ENCODE measurements at places on chromosomes 12 and 14. TPM values are rescaled to one million over a fixed set of nuclear protein-coding genes. Genes with fewer than 3 reads are reported as not detected.

- DNase-seq = no peak
Measured at GRCh38 chr14:24085215-24085614, 8.9 kb upstream of the PCK2 start.

DNA sequence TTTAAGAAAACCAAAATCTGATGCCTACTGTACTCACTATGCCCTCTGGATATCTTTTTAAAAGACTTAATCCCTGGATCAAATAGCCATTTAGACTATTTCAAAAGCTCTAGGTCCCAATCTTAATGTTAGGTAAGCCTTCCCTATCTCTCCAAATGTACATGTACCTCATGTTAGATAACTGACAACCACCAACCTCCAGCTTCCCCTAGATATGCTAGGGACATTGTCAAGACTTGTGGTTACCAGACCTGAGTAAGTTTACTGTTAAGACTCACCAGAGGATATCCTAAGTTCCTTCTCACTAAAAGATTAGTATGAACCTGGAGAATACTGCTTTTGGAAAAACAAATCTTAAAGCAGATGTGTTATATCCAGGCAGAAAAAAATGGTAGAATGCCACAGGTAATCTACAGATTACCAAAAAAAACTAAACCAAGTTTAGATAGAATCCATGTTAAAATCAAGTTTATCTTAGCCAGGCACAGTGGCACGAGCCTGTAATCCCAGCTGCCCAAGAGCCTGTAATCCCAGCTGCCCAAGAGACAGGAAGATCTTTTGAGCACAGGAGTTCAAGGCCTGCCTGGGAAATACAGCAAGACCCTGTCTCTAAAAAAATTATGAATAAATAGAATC is 9.7 kb downstream of the NAP1L1 start:
- no peak for DNase-seq

- no peak for DNase-seq
Measured at GRCh38 chr14:53767566-53767965, 189.1 kb downstream of the BMP4 start.

DNA sequence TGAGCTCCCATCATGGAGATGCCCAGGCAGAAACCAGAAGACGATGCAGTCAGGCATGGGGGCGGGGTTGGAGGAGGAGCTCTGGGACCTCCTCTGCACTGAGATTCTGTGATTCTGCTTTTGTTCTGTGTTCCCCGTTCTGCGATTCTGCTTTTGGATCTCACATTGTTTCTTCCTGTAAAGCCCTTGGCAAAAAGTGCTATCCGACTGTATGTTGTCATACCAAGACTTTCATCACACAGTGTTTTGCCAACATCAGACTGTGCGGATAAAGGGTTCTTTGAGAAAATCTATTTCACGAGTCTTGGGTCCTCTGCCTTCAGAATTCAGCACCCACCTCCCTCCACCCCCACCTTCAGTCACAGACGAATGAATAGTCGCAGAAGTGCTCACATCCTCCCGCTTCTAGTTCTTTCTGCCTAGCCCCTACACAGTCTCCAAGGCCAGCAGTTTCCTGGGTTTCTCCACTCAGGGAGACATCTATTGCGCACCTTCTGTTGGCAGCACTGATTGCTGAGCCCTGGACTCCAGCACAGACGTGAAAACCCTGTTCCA is 24.7 kb upstream of the PWP1 start:
- DNase-seq = no peak

DNA sequence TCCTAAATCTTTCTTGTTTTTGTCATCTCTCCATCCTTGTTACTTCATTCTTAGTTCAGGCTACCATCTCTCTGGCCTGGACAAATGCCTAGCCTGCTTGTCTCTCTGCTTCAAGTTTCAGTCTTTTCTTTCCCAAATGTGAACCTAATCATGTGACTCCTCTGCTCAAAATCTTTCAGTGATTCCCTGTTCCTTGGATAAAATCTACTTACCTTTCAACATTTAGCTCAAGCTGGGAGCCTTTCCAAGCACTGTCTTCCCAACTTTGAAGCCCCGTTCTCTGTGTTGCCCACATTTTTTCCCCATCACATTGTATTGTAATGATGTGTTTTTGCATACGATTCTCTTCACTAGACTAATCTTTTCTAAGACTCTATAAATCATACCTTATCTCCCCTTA is 24.7 kb downstream of the SLC7A8 start:
- DNase-seq = no peak

DNA sequence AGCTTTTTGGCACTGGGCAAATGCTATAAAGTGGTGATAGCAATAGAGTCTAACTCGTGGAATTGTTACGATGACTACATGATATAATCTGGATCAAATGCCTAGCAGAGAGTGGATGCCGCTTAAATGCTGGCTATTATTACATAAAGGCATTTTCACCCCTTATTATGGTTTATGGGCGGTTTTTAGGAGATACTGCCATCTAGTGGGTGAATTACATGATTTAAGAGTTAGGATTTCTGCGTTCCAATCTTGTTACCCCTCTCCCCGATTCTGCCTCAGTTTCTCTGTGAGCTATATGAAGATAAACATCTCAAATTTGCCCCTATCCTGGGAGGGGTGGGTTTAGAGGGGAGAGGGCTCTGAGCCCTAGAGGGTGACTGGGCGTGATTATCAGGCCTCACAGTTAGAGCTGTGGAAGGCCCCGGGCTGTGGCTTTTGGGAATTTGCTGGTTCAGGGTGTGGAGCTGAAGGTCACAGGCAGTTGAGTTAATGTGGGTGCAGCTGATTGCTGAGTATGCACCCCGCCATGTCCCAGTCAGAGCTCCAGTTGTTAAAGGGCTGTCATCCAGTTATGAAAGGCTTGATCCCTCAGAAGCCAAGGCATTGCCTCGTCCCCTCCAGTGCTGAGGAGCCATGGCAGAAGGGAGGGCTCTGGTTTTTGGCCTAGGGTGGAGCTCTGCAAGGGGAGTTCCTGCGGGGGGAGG is 14.4 kb downstream of the CLSTN3 start:
- no peak for DNase-seq

DNA sequence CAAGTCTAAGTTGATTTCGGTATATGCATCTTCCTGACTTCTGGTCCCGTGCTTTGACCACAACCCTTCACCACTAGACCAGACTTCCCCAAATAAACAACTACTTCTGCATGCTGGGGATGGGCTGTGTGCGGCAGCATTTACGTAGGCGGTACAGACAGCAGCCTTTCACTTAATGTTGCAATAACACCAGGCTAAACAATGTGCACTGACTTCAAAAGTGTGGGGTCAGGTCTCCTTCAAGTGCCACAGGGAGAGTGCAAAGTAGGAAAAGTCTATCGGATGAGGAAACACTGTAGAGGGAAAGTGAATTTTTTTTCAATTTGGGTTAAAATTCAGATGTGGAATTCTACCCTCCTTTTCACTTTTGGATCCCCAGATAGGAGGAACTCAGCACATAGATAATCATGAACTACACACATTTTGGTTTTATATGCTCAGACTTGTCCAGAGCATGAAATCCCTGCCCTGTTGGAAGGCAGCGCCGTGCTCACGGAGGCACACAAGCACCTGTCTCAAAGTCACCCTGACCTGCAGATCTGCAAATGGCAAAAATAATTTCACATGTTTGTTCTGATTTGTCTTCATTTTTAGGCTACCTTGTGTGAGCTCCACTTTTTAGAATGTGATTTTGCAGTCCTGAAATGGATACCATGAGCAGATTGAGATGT is 3.6 kb upstream of the FOS start:
- DNase-seq = peak; percentile 90

DNA sequence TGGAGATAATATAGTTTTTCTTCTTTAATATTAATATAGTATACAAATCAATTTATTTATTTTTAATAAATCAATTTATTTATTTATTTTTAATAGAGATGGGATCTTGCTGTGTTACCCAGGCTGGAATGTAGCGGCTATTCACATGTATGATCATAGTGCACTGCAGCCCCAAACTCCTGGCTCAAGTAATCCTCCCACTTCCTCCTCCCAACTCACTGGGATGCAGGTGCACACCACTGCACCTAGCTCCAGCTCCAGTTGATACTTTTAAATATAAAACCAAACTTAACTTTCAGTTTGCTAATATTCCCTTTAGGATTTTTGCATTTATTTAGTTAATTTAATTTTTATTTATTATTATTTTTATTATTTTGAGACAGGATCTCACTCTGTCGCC is 8.6 kb downstream of the GOLGA5 start:
- no peak for DNase-seq

- peak; percentile 45 for DNase-seq
Measured at GRCh38 chr12:34287986-34288962, 266.0 kb downstream of the ALG10 start.

- no peak for DNase-seq
Measured at GRCh38 chr14:103705118-103705503, 10.1 kb downstream of the XRCC3 start.

DNA sequence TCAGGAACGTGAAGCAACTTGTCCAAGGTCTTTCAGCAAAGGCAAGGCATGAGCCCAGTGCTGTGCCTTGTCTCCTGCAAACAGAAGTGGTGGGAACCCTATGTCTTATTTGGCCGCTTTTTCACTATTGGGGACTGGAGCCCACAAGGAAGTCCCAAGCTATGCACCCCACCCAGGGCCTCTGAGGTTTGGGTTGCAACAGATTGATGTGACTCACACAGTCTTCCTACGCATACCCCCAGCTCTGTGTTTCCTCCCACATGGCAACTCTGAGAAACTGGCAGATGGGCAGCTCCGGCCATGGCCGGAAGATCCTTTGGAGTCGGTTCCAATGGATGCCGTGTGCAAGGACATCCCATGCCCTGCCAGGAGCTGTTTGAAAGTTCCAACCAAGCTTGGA is 28.3 kb upstream of the CMKLR1 start:
- DNase-seq = peak; percentile 88

DNA sequence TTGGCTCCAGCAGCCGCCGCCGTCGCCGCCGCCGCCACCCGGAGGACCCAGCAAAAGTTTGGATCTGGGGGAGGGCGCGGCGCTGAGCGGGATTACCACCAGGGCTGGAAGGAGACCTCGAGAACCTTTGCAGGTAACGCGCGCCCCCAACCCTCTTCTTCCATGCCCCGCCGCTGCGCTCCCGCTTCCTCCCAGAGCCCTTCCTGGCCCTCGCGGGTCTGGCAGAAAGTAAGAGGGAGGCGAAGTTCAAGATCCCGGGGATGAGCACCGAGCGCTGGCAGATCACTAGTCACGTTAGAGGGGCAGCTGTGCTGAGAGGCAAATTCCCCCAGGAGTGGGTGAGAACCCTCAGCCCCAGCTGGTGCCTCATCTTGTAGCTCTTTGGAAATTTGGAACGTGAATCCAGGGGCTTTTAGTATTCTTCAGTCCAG is 3.9 kb downstream of the FLRT2 start:
- DNase-seq = peak; percentile 88

DNA sequence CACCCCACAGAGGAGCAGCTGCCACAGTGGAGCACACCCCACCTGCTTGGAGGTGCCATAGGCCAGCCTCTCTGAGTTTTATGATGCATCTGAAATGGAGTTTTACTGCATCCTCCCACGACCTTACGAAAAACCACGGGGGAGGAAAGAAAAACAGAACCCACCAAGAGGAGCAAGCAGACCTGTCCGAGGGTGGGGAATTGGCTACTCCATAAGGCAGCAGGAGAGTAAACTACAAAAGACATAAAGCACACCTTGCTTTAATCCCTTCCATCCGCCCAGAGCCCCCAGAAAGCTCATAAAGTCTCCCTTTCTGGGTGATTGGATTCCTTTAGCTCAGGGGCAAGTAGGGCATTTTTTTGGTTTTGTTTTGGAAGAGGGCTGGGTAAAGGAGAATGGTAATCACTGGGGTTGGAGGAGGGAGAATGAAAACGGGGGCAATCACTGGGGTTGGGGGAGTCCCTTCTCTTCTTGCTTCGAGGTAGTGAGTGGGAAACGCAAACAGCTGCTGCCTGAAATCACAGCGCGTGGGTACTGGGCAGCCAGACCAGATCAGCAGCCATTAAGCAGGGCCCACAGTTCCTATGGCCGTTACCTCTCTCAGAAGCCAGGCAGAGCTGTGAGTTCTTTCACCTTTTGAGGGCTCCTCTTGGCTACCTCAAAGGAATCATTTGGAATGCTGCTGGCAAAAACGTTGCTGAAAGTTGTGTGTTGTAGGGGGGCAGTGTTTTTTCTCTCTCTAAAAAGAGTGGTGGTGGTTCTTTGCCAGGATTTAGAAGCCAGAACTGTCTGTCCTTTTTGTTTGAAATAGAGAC is 433.6 kb downstream of the ZFP36L1 start:
- no peak for DNase-seq

DNA sequence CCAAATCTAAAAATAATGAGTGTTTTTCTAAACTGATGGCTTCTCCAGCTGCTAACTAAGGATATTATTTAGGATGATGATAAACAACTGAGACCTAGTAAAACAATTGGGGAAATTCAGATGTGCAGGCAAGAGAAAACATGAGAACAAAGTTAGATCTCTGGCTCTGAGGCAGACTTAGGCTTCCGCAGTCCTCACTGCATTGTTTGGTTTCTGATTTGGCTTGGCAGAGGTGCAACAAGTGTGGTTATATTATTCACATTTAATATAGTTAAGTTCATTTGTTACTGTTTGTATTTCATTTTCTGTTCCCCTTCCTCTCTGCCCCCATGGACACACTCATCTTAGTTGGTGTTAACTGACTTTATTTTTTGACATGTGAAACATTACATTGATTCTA is 30.2 kb upstream of the NR1H4 start:
- DNase-seq = no peak

- no peak for DNase-seq
Measured at GRCh38 chr12:40222247-40222646, 2.5 kb upstream of the LRRK2 start.

- DNase-seq = no peak
Measured at GRCh38 chr12:120264086-120264903, 1.2 kb downstream of the PXN start.

DNA sequence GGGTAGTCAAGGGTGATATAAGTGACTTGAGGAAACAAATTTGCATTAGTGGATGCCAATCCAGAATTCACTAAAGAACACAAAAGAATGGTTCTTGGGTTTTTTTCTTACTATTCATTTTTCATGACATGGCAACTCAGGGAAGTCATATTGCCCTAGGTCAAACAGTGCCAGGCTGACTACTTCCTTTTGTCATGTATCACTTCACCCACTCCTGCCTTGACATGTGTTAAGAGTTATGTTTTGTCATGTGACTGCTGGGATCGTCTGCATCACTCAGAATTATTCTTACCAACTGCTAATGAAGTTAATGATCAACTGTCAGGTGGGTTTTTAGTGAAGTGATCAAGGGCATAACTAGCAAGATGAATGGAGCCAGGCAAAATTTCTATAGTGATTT is 74.2 kb downstream of the PRORP start:
- DNase-seq = no peak

DNA sequence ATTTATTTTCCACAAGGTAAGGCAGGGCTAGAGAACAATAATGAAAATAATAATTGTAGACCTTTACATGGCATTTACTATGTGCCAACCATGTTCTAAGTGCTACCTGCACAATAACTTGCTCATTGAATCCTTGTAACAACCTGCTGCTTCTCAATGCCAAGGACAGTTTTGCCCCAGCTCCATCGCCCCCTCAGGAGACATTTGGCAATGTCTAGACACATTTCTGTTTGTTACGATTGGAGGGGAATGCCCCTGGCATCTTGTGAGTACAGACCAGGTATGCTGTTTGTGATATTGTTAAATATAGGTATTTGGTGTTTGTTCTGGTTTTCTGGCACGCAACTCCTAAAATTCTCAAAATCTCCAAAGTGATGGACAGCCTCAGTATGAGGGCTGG is 8.1 kb upstream of the ATXN2 start:
- DNase-seq = no peak

Gene CLEC9A
- not detected for total RNA-seq

Gene PIANP
- total RNA-seq = not detected

Gene OR4K14
- total RNA-seq = not detected

Gene NT5DC3
- total RNA-seq = 3.9 TPM

Gene TM9SF1
- total RNA-seq = 53.7 TPM

Gene MGP
- total RNA-seq = 115 TPM

Gene ESR2
- total RNA-seq = 0.15 TPM

Gene CCDC175
- total RNA-seq = not detected

Gene DAO
- total RNA-seq = not detected

Gene RIPK3
- total RNA-seq = 7.4 TPM

Gene SLC39A2
- 44.0 TPM for total RNA-seq
